SJCRH30 (cell line): ENCODE measurements at places on chromosomes 12 and 14. TPM values are rescaled to one million over a fixed set of nuclear protein-coding genes. Genes with fewer than 3 reads are reported as not detected.

DNA sequence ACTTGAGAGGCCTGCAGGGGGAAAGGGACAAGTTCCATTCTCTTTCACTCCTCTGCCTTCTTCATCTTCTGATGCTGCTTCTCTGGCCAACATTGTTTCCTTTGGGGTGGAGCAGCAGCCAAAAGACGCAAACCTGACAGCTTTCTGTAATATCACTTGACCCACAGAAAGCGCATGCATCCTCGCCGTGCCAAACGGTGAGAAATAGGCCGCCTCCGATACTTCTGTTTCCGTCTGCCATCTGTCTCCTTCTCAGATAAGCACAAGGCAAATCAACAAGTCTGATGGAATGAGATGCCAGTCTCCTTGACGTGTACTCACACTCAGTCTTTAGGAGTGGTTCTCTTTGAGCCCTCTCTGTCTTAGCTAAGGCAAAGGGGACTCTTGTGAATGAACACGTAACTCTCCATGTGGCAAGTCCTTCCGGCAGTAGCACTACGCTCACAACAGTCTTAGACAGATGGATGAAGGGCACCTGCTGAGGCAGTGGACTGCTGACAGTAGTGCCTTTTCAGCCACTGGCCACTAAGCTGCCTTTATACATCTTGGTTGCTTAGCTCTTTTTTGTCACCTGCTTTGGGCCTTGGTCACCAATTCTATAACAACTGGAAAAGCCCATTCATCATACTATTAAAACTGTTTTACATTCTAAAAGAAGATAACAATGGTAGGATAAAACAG is 214.1 kb downstream of the FBXL14 start:
- no peak for DNase-seq

DNA sequence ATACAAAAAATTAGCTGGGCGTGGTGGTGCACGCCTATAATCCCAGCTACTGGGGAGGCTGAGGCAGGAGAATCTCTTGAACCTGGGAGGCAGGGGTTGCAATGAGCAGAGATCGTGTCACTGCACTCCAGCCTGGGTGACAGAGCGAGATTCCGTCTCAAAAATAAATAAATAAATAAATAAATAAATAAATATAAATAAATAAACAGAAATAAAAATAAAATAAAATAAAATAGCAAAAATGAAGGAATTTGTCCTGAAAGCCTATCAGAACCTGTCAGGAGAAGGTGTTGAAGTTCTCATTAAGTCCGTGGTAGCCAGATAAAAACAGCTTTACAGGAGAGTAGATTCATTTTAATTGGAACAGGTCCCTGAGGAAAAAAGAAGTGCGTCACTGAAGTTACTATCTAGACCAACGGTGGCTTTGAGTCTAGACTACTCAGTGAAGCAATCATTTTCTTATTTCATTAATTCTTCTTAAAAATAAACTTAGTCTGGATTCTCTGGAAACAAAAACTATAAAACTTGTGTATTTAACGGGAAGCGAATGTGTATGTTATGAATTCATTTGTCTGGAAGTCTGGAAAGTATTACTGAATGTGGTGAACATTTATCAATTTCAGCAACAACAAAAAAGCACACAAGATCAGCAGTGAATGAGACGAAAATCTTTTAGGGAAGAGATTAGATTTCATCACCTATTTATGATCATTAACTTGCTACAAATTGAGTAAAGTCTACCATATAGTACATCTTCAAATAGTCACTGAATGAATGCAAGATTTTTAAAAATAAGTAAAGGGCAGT is 248.5 kb upstream of the PDE3A start:
- DNase-seq: no peak

DNA sequence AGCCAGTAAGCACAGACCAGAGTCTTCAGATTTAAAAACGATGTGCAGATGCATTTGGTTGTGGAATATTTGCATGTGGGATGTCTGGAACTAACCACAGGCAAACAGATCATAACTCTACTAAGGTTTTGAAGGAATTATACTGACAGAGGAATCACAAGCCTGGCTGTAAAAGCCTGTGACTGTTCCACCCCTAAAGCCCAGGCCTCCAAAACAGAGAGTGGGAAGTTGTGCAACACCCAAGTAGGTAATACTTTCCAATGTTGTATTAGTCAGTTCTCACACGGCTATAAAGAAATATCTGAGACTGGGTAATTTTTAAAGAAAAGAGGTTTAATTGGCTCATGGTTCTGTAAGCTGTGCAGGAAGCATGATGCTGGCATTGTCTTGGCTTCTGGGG is 68.1 kb upstream of the DCD start:
- no peak for DNase-seq

- no peak for DNase-seq
Measured at GRCh38 chr14:100075681-100076080, 10.5 kb downstream of the EVL start.

DNA sequence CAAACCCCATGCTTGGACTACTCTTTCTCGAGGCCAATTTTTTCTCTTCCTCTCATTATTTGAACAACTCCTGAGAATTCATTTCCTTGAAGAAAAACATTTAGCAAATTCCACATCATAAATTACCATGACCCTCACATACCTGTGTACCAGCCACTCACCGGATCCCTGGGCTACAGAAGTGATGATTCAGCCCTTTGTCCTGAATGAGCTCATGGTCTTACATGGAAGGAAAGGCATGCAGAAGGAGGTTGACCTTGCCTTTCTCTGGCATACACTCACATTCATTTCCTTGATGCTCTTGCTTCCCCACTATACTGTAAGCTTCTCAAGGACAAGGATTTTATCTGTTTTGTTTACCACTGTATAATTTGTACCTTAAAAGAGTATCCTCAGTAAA is 191.5 kb downstream of the SLC5A8 start:
- DNase-seq: peak; percentile 58

GRCh38 chr12:108305520-108305919 is 33.6 kb downstream of the CMKLR1 start:
- DNase-seq: no peak

GRCh38 chr14:24903337-24903736 is 146.6 kb downstream of the STXBP6 start:
- no peak for DNase-seq

GRCh38 chr14:75793806-75794205 is 132.8 kb downstream of the TTLL5 start:
- DNase-seq: no peak

- no peak for DNase-seq
Measured at GRCh38 chr12:16563504-16563903, 42.5 kb downstream of the LMO3 start.

GRCh38 chr12:113462117-113462774 is 9.4 kb downstream of the LHX5 start:
- DNase-seq: peak; percentile 57

DNA sequence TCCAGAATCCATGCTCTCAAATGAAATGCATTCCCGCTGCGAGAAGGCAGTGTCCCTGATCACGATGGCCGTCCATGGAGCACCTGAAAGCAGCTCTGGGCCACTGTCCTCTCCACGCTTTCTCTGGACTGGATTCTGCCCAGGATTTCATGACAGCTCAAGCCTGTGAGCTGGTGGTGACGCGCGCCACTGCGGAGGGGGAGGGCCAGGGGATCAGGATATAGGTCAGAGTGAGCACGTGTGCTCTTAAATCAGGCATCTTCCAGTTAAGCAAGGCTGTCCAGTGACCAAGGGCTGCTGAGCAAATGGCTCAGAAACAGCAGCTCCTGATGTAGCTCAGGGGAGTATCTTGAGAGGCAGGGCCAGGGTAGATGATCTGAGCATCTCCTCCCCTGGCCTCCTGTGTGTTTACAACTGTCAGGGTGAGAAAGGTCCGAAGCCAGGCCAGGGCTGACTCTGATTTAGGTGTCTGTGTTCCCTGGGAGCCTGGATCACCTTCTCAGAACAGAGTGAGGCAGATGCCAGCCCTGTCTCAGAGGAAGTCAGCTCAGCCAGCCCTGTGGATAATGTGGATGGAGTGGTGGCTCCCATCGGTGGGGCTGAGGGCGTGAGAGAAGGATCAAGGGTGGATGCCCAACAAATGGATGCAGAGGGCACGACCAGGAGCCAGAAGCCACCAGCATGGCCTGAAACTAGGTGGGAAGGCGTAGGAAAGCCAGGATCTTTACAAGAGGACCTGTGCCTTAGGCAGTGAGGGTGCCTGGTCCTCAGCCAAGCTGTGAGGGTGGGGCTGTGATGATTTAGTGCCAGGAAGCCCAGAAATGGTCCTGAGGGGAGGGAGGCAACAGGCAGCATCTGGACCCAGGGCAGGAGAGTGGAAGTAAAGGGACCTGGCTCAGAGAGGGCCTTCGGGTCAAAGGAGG is 55.3 kb downstream of the ELK3 start:
- no peak for DNase-seq

- DNase-seq: peak; percentile 78
Measured at GRCh38 chr14:35855876-35856481, 29.8 kb downstream of the BRMS1L start.

GRCh38 chr12:11695321-11695720 is 45.8 kb downstream of the ETV6 start:
- DNase-seq: no peak

DNA sequence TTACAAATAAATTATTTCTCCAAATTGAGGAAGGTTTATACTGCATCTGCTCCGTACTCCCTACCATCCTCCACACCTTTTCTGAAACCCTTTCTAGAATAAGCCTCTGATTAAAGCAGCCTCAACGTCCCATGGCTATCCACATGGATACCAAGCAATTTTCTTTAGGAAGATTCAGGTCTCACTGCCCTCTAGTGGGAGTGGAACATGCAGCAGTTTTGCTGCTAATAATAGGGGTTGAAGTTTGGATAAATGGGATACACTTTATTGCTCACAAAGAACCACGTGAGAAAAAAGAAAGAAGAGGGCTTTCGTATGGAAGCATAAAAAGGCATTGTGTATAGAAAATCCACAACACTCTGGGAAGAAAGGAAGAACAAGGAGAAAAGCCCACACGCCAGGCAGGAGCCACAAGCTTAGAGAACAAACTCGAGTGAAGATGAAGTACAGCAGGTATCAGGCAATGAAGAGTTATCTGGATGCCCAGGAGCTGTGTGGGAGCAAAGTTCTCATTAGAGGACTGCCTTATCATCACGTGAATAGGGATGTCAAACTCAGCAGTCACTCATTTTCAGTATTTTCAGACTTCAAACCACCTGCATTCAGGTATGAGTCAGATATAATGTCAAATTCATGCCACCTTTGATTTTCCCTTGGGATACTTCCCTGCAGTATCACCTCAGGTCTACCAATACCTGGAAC is 45.8 kb downstream of the CCER1 start:
- DNase-seq: peak; percentile 36

- DNase-seq: no peak
Measured at GRCh38 chr14:102445641-102446040, 63.9 kb downstream of the ANKRD9 start.

DNA sequence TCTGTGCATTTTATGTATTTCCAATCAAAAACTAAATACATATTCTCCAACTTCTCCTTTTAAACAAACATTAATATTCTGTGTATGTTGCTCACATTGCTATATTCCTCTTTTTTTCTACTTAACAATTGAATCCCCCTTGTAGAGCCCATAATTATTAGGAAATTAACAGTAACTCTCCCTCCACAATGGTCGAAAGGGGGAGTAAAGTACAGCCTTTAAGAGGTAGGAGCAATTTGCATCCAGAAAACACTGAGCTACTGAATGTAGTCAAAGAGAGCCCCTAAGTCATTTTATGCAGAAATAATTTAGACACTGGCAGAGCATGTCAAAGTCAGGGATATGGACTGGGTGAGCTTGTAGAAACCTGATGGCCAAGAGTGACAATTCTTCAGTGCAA is 57.2 kb upstream of the SCN8A start:
- DNase-seq: no peak

DNA sequence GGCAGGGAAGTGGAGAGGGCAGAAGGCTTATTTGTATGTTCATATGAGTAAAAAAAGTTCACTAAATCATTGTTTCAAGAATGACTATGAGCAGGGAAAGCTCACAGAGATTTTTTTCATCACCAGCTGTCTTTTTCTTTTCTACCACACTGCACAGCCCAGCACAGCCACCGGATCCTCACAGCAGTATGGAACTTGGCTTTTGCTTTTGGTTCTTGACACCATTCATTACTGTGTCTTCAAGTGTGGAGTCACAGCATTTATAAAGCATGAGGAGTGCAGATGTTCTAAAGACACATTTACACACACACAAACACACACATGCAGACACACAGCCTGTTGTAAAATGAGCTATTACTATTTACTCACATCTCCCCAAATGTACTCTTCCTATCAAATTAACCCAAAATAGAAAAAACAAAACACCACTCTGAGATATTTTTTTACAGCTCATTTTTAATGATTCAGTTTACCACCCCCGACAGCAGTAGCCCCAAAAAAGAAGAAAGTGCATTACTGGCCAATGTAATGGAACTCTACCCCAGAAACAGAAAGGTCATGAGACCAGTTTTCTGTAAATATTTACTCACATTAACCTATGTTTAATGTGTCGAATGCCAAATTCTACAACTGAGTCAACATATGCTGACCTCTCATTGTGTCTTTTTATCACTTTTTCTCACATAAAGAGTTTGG is 60.5 kb downstream of the BTG1 start:
- DNase-seq: no peak

DNA sequence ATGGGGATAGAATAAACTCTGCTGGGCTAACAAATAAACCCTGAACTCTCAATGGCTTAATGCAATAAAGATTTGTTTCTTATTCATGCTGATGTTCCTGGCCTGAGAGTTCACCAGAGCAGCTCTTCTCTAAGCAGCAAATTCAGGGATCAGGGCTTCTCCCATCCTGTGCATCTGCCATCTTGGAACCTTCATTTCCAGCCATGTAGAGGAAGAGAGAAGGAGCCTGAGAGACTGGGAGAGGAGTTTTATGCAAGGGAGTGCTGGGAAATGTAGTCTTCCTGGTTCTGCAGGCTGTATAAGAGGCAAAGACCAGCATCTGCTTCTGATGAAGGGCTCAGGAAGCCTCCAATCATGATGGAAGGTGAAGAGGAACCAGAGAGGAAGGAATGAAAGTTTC is 20.6 kb upstream of the APOLD1 start:
- no peak for DNase-seq

- no peak for DNase-seq
Measured at GRCh38 chr12:49552014-49552413, 13.2 kb downstream of the KCNH3 start.

DNA sequence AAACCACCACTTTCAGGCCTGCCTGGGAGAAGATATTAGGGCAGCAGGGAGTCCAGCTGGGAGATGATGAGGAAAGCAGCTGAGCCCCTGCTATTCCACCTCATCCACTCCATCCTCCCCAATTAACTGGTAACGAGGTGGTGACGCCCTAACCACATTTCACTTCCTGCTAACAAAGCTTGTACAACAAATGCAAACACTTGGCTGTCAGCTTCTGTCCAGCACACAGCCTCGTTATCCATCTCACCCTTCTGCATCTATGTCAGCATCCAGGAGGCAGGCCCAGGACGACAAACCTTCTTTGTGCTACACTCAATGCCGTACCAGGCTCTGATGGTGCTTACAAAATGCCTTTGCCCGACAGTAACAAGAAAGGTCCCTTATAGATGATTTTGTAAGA is 225.4 kb downstream of the APAF1 start:
- peak; percentile 16 for DNase-seq

- no peak for DNase-seq
Measured at GRCh38 chr14:77106666-77107065, 8.6 kb downstream of the CIPC start.

GRCh38 chr12:18139989-18140596 is 50.1 kb upstream of the RERGL start:
- peak; percentile 54 for DNase-seq

GRCh38 chr14:57889245-57889644 is 23.4 kb upstream of the SLC35F4 start:
- DNase-seq: peak; percentile 6

The NEMF gene
- total RNA-seq: 49.6 and 66.1 TPM in 2 replicates

The MYL2 gene
- total RNA-seq: 0.43 and 1.1 TPM in 2 replicates

The CCDC177 gene
- total RNA-seq: 0.06 and 0.25 TPM in 2 replicates

The GPR137C gene
- 2.5 and 2.7 TPM in 2 replicates for total RNA-seq

The DAO gene
- total RNA-seq: not detected in 2 replicates

The FAM181A gene
- not detected in 2 replicates for total RNA-seq

The RBP5 gene
- not detected in 2 replicates for total RNA-seq

The STYK1 gene
- not detected in 2 replicates for total RNA-seq
